ENCODE measurements at places on chromosomes 3 and 15.
A peak's percentile ranks its signal among the peaks of the same experiment; 100 is the strongest.

GRCh38 chr3:147943265-147943945 is 534.2 kb downstream of the ZIC1 start:
- no peak for DNase-seq

- DNase-seq, result no peak
Observed at GRCh38 chr15:70690491-70691276, 72.7 kb downstream of the UACA start.

- DNase-seq, result no peak
Observed at GRCh38 chr3:167487556-167487955, 13.7 kb upstream of the SERPINI2 start.

GRCh38 chr3:43764471-43764870 is 73.7 kb downstream of the ABHD5 start:
- no peak for DNase-seq

GRCh38 chr3:45991341-45991740 is 4.3 kb downstream of the FYCO1 start:
- DNase-seq, result no peak

- no peak for DNase-seq
Observed at GRCh38 chr15:97874139-97874538, 86.4 kb upstream of the ARRDC4 start.

GRCh38 chr3:21294768-21295167 is 456.2 kb downstream of the ZNF385D start:
- no peak for DNase-seq

DNA sequence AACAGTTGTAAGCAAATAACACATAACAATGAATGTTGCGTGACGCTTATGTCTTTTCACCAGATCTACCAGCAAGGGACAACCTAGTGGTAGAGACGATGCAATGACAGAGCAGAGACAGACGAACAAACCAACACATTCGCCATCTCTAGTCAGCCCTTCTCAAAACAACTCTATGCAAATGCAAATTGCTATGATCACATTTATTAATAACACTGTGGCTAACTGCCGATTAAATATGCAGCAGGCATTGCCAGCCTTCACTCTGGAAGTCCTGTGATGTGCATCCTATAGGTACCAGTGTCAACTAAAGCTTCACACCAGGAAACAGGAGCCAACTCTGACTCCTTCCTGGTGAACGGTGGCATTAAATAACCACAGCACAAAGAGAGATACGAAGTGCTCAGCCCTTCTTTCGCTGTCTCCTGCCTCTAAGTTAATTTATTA is 94.2 kb downstream of the FOXP1 start:
- peak; percentile 59 for DNase-seq

DNA sequence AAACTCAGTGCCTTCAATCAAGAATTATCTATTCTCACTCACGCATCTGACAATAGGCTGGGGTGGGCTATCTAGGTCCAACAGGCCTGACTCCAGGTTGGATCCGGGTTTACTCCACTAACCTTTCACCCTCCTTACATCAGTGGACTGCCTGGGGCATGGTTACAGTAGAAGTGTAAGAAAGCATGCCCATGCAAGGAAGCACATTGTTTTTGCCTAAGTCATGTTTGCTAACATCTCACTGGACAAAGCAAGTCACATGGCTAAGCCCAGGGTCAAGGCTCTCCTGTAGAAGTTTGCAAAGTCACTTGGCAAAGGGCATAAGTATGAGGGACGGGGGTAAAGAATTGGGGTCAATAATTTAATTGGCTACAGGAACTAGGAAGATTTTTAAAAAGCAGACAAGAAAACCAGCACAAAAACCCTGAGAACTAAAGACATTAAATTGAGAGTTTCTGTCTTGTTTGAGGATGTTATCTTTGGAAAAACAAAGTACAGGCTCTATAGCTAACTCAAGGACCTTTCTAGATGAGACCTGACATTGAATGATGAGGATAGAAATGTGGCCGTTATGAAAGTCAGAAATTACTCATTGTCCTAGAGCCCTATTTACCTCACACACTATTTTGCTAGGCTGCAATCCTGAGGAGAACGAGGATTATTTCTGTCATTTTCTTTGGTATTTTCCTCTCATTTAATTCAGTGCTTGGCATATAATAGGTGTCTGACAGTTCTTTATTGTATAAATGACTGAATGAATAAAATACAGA is 214.2 kb downstream of the IL20RB start:
- no peak for DNase-seq

GRCh38 chr3:52238761-52239701 is at the start of gene TWF2:
Gene TWF2 (minus strand): TSS chr3:52239158. CDS start chr3:52239016, 142 bp downstream.
- DNase-seq, result peak; percentile 85

DNA sequence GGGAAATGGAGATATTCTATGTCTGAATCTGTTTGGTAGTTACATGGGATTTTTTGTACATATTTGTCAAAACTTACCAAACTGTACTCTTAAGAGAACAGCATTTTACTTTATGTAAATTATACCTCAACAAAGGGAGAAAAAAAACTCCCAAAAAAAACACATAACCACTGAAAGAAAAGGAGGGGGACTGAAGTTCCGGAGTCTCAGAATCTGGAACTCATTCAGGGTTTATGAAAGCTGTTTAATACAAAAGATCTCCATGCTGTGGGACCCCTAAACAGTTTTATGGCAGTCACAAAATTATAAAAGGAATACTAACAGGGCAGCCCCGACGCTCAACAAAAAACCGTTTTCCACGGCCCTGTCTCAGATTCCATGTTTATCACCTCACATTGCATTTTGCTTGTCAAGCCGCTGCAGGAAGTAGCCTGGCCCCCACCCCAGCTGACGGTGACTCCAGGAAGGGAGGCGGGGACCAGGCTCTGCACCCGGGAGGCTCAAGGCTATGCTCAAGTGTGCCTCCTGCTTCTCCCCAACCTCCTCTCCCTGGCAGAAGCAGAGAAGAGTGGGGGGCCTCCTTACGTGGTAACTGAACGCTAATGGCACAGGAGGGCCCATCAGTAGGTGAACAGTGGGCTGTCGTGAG is 29.3 kb downstream of the RFT1 start:
- DNase-seq, result peak; percentile 45

DNA sequence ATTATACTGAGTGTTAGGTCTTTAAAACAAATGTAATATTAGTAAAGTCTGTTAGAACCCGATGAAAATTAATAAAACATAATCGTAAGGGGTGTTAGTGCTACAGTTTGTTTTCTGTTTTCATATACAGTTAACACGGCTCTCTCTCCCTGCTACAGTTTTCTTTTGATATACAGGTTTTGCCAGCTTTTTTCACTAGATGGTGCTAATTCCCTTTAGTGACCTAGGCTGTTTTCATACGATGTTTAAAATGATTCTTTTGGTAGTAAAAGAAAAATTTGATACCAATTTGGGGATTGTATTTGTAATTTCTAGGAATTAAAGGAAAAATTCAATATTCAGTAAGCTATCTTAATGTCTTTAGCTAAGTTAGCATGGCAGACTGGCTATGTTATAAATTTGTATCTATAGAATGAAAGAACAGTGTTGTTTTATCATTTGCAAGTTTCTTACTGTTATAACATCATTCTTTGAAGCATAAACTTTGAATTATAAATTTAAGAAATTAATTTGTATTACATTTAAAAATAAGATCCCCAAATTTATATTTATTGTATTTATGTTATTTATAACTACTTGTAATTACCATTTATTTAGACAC is 11.5 kb downstream of the APH1B start:
- no peak for DNase-seq

DNA sequence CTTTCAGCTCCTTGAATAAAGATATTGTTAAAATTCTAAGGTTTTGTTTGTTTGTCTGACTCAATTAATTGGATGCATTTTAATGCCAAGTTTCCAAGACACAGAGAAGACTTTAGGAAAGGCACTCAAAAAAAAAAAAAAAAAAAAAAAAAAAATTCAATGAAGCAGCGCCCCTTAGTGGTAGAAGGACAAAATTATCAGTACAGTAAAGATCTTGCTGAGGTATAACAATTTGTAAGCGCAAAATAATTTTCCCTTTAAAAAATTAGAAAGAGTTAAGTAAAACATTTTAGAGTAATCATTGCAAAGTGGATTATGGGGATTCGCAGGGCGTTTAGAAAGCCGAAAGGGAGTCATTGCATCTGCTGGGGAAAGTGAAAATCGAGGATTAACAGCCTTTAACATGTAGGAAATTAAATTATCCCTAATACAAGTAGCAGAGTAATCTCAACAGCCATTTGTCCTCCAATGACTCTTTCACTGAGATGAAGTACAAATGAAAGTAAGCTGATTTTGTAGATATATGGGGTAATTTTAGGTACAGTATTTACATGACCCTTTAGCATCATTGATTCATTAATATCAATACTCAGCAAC is 5.8 kb upstream of the DIS3L start:
- DNase-seq, result no peak

- DNase-seq, result no peak
Observed at GRCh38 chr3:50359760-50360110, 414 bp upstream of the TMEM115 start.

DNA sequence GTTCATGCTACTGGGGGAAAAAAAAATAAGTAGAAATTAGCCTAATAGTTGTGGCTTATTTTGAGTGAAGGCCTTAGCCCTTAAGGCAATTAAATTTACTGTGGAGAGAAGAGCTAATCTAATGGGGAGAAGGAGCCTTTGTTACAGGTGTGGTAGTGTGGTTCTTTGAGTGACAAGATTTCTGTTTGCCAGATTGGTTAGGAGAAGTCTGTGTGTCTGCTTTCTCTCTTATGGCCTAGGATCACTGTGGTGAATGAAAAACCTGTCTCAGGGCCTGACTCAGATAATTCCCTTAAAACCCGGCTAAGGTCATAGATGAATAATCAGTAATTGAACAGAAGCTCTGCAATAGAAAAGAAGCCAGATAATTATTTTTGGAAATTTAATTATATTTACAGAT is 27.0 kb downstream of the OPA1 start:
- DNase-seq, result no peak

DNA sequence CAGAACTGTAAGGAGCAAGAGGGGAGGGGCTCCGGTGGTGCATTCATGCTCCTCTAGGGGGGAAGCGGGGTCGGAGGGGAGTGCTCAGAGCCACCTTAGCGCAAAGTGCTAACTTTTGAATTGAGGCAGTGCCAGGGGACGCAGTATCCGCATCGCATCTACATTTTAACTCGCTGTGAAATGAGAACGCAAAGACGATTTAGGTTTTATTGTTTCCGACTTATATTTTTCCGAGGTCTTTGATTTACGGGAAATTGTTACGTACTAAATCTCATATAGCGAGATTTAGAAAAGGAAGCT is 212 bp downstream of the TCAIM start:
- DNase-seq, result no peak

DNA sequence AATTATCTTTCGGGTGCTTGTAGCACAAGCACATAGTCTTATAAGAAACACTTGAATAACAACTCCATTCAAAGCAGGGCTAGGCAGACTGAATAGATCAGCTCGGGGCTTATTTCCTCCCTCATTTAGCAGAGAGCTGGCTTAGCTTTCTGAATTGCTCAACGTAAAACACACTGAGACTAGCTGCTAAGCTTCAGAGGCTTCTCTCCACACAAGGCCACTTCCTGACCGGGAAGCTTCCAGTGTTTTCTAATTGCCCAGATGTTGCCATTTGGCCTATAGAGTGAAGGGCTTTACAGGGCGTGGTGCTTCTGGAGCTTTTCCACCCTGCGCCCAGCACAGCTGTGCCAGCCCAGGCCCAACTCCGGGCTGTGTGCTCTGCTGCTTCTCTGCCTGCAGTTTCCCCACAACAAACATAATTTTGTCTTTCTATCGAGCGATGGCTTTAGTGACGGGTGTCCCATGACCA is 16.6 kb downstream of the FAM240A start:
- no peak for DNase-seq

DNA sequence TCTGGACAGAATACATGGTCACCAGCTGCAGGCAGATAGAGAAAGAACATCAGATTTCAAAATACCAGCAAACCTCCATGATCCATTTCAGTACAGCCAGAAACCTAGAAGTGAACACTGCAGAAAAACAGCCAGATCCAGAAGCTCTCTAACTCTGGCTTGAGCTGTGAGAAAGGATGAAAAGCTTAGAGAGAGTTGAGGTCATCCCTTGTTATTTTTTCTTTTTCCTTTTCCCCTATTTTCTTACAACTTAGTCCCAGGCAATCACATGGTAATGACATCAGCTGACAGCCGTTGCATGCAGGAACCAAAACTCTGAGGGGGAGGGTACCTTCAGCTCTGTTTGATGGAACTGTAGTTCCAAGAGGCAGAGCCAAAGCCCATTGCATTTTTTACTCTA is 113.2 kb downstream of the TCF12 start:
- DNase-seq, result no peak

GRCh38 chr15:96349034-96349856 is 18.7 kb downstream of the NR2F2 start:
- no peak for DNase-seq

- DNase-seq, result no peak
Observed at GRCh38 chr15:25869701-25870100, 6.6 kb upstream of the ATP10A start.

DNA sequence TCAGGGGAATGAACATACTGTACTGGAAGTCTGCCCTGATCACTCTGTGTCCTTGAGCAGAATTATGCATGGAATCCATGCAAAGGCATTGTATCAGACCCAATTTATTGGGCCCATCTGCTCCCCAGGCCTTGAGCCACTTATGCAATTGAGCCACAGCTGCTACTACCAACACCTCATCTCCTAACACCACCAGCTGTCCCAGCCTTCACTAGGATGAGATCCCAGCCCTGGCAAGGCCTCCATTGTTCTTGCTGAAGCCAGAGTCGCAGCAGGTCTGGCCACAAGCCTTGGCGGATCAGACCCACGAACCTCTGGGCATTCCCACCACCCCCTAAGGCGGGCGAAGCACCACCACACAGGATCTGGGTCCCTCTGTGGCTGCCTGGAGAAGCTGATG is 9.2 kb upstream of the NME9 start:
- DNase-seq, result no peak

- no peak for DNase-seq
Observed at GRCh38 chr15:22874256-22874655, 35.8 kb downstream of the NIPA2 start.

DNA sequence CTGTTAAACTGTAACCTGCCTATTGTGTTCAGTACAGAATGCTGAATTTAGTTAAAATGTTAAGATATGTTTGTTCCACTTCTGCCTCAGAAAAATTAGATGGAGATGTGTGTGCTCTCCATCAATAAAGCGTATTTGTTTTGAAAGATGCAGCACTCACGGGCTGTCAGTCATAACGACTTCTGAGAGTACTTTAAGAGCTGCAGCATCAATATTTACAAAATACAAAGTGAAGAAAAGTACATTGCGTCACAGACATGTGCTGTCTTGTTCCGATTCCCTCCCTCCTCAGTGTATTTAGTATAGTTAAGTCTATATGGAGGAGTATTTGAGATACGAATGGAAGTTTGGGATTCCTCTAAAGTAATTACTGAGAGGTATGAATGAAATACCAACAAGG is 166.6 kb downstream of the BBX start:
- no peak for DNase-seq

DNA sequence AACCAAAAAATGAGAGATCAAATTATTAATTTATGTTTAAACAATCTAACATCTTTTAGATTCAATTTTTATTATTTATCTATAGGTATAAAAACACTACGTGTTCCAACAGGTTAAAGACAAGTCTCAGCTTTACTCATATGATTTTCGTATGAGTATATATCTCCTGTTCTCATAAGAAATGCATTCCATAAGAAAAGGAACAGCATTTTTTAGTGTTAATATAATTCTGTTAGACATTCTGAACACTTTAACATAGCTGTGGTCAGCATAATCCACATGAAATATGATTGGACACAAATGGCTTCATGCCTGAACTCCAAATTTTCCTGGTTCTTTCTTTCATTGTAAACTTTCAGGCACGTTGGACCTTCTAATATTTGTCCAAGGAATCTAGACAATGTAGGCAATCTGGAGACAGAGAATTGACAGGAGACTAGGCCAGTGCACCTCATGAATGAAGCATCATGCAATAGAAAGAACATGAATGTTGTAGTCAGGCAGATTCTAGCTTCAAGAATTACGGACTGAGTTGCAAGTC is 1122.0 kb upstream of the ALCAM start:
- DNase-seq, result no peak

All from activated CD8-positive, alpha-beta T cell treated with anti-CD3 and anti-CD28 coated beads, Interleukin-2, amount 10 ng/mL, durations not matched to agents 7 days and 5 days (primary cell).